ENCODE measurements at places on chromosomes 1 and 21. TPM values are rescaled to one million over a fixed set of nuclear protein-coding genes. Genes with fewer than 3 reads are reported as not detected.

Gene DPT
- not detected for total RNA-seq

Gene KRTAP20-4
- not detected for total RNA-seq

Gene SLC2A5
- total RNA-seq, result not detected

Gene DIPK1A
- total RNA-seq, result 20.8 TPM

Gene CD247
- 237 TPM for total RNA-seq

Gene SNAP47
- total RNA-seq, result 33.7 TPM

Gene OR2G6
- total RNA-seq, result not detected

Gene PGBD5
- total RNA-seq, result not detected

Gene NT5C1A
- total RNA-seq, result 2.8 TPM

Gene PKP1
- not detected for total RNA-seq

Gene AMY1B
- total RNA-seq, result not detected

DNA sequence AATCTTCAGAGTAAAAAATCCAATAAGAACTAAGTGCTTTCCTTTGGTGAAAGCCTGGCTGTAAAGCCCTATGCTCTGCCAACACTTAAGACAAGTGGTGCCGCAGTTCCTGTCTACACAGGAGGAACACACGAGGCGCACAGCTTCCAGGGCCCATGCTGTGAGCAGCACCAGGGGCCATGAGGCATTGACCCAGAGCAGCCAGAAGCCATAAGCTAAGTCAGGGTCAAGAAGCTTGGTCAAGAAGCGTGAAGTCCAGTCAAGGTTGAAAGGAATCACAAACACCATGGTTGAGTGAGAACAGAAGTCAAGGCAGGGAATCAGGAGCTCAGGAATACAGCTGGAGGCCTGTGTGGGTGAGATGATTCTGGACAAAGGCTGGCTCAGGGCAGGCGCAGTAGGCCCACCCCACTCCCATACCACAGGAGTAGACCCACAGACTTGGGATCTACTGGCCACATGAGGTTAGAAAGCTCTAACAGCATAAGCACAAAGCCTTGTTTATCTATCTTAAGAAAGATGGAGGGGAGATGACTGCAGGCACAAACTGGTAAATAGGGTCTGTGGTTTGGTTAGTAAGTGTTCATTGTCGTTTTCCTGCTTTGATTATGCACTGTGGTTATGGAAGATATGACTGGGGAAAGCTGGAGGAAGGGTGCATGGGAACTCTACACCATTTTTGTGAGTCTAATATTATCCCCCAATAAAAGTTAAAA lies 42.9 kb upstream of the RCAN3 start:
- no peaks in the 10 kb centered on the region for H3K27me3 ChIP-seq
- H3K4me1 ChIP-seq, result peaks cover 8% of the 10 kb centered on the region
- DNase-seq, result no peak
- no peak overlapping the region for H3K4me3 ChIP-seq

GRCh38 chr1:200304171-200304570 lies 105.7 kb downstream of the ZNF281 start:
- no peaks in the 10 kb centered on the region for H3K36me3 ChIP-seq
- no peak for DNase-seq
- H3K4me1 ChIP-seq, result peaks cover 26% of the 10 kb centered on the region
- no peak overlapping the region for H3K27ac ChIP-seq
- no peak overlapping the region for H3K4me3 ChIP-seq
- peaks cover 10% of the 10 kb centered on the region for H3K27me3 ChIP-seq

- no peaks in the 10 kb centered on the region for H3K27me3 ChIP-seq
- H3K4me1 ChIP-seq, result peaks cover 31% of the 10 kb centered on the region
- H3K4me3 ChIP-seq, result no peak overlapping the region
- no peak overlapping the region for H3K27ac ChIP-seq
Measured at GRCh38 chr1:30965924-30966599, 57.5 kb upstream of the SDC3 start.

GRCh38 chr1:153805886-153806719 lies 30.9 kb downstream of the SLC27A3 start:
- H3K27ac ChIP-seq, result peak overlapping the region; percentile 79
- peaks cover 26% of the 10 kb centered on the region for H3K4me1 ChIP-seq
- no peaks in the 10 kb centered on the region for H3K27me3 ChIP-seq
- DNase-seq, result no peak
- peak overlapping the region; percentile 12 for H3K4me3 ChIP-seq
- peaks cover 34% of the 10 kb centered on the region for H3K36me3 ChIP-seq

- no peak overlapping the region for H3K27ac ChIP-seq
- no peak for DNase-seq
- no peak overlapping the region for H3K4me3 ChIP-seq
- H3K36me3 ChIP-seq, result peaks cover 9% of the 10 kb centered on the region
Measured at GRCh38 chr21:34642211-34643075, 26.4 kb upstream of the CLIC6 start.

GRCh38 chr1:161420763-161421455 lies 53.2 kb upstream of the CFAP126 start:
- H3K4me3 ChIP-seq, result no peak overlapping the region
- no peak overlapping the region for H3K27ac ChIP-seq

- no peaks in the 10 kb centered on the region for H3K4me1 ChIP-seq
- DNase-seq, result no peak
- H3K36me3 ChIP-seq, result no peaks in the 10 kb centered on the region
- H3K4me3 ChIP-seq, result no peak overlapping the region
- no peak overlapping the region for H3K27ac ChIP-seq
- H3K27me3 ChIP-seq, result peaks cover 15% of the 10 kb centered on the region
Measured at GRCh38 chr1:19035377-19036040, 79.0 kb upstream of the IFFO2 start.

DNA sequence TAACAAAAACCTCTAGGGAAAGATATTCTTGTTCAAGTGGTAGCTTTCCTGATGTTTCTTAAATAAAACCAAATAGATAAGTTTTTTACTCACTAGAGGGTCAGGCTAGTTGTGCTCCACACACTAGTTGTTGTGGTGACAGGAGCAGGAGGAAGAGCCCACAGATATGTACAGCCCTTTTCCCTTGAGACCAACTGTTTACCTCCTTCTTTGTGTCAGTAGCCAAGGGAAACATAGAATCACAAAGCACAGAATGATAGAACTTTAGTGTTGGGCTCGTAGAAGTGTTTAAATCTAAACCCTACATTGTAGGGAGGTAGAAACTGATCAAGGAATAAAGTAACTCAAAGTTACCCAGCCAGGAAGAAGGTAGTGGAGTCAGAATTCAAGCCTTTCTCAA lies 309.0 kb downstream of the CTH start:
- no peaks in the 10 kb centered on the region for H3K4me1 ChIP-seq
- no peak for DNase-seq
- no peak overlapping the region for H3K27ac ChIP-seq
- no peaks in the 10 kb centered on the region for H3K27me3 ChIP-seq
- H3K36me3 ChIP-seq, result no peaks in the 10 kb centered on the region

DNA sequence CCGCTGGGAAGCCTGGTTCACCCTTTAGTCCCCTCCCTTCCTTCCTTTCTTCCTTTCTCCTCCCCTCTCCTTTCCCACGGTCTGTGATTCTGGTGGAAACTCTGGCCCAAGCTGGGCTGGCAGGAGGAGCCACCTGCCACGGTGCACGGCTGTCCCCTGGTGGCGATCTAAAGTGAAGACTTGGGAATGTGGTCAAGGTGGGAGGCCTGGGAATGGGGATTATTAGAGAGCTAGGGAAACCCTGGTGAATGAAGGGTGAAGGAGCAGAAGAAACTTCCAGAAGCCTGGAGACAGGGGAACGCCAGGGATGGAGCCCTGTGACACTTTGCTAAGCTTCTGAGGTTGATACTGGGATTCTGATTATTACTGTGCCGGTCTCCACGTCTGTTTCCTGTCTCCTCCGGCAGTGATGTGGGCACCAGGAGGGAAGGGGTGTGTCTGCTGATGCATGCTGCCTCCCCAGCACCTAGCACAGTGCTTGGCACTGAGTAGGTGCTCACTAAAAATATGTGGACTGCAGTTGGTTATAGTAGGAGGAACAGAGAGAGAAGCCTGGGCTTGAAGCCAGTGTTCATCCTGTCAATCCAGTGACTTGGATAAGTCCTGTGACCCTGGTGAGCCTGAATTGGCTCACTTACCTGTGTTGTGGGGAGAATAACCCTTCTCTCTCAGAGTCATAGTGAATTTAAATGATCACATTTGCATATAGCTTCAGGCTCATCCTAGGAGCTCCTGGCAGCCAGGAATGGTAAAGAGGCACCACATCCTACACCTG lies 71.2 kb upstream of the NBPF3 start:
- no peaks in the 10 kb centered on the region for H3K27me3 ChIP-seq
- H3K36me3 ChIP-seq, result no peaks in the 10 kb centered on the region
- DNase-seq, result no peak
- H3K27ac ChIP-seq, result no peak overlapping the region

DNA sequence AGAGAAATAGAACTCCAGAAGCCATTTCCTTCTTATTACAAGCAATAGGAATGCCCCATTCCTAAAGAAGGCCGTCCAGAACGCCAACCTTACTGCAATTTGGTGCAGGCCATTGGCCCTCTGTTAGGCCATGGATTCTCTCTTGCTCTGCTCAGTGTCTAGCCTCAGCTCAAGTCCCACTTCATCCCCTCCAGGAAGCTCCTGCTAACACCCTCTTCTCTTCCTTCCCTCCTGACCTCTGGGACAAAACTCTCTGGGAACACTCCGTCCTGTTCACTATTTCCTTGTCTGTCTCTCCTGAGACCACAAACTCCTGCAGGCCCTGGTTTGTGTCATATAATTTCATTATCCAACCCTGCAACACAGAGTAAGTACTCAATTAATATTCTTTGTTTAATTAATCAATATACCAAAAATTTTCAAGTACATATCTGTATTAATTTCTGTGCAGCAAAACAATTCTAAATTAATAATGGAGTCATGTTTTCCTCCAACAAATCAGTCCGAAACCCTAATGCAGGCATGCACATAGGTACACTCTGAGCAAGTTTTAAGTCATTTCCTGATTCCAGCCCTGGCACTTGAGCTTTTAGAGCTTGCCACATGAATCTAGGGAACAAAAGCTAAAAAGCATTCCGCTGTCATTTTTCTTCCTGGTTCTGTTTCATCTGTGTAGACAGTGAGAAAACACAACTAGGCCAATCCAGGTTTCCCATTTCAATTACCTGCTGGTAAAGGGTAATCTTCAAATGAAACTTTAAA lies 245.3 kb downstream of the SETD4 start:
- DNase-seq, result no peak
- H3K36me3 ChIP-seq, result no peaks in the 10 kb centered on the region
- no peak overlapping the region for H3K4me3 ChIP-seq
- H3K27ac ChIP-seq, result no peak overlapping the region
- no peaks in the 10 kb centered on the region for H3K4me1 ChIP-seq
- peaks cover 4% of the 10 kb centered on the region for H3K27me3 ChIP-seq

GRCh38 chr1:229819091-229819490 lies 193.0 kb downstream of the URB2 start:
- H3K36me3 ChIP-seq, result no peaks in the 10 kb centered on the region
- peaks cover 15% of the 10 kb centered on the region for H3K27me3 ChIP-seq
- H3K27ac ChIP-seq, result no peak overlapping the region
- no peaks in the 10 kb centered on the region for H3K4me1 ChIP-seq
- DNase-seq, result no peak

DNA sequence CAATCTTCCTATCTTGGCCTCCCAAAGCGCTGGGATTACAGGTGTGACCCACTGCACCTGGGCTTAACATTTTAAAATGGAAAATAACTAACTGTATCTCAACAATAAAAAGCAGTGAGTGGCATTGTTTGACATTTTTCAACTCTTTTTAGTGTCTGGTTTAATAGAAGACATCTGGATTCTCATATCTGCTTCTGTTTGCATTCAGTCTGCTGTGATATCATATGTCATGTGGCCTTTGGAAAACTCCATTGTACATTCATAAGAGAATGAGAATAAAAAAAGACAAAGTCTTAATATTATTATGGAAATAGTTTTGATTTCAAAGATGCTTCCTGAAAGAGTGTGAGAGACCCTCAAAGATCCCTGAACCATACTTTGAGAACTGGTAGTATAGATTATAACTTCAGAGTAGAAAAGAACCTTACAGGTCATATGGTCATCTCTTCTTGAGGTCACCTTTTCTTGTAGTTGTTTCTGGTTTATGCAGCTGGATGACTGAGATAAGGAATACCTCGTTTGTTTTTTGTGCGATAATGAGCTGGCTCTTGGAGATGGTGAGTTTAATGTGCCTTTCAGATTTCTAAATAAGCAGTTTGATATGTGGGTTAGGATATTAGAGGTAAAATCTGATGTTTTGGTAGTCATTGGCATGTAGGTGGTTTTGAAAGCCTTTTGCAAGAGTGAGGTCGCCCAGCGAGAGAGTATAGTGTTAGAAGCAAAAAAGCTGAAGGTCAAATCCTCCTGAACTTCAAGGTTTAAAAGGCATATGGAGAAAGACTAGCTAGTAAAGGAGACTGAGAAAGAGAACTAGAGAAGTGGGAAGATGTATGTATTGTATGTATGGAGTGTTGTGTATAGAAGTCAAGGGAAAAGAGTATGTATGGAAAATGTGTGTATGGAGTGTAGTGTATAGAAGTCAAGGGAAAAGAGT lies 17.2 kb downstream of the CEP350 start:
- no peak overlapping the region for H3K4me3 ChIP-seq
- H3K36me3 ChIP-seq, result peaks cover 15% of the 10 kb centered on the region
- H3K27ac ChIP-seq, result no peak overlapping the region
- H3K27me3 ChIP-seq, result no peaks in the 10 kb centered on the region

DNA sequence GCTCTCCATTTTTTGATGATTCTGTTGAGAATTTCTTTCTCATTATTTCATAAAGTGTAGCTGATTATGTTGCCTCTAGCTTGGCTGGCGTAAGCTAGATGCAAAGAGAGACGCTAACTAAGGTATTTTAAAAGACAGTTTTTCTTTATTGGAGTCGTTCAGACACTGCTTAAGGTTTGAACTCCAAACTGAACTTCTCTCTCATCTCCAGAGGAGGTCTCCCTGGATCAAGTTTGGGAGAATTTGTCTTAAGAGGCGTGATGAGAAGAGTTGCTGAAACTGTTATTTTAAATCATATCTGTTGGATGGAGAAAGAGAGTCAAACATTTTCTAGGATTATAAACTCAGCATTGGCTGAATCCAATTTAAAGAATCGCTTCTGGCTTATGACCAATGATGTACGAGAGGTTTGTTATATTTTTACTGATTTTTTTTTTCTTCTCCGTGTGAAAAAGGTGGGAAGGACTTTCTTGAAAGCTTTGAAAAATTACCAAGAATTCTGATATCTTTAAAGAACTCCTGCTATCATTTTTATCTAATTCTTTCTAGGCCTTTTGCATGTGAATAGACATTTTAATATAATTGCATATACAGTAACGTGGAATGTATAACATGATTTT lies 34.0 kb downstream of the MAP3K7CL start:
- H3K27ac ChIP-seq, result no peak overlapping the region
- H3K36me3 ChIP-seq, result peaks cover 6% of the 10 kb centered on the region
- no peak for DNase-seq
- H3K4me1 ChIP-seq, result peaks cover 7% of the 10 kb centered on the region

- peaks cover 39% of the 10 kb centered on the region for H3K27me3 ChIP-seq
- no peak overlapping the region for H3K4me3 ChIP-seq
- H3K4me1 ChIP-seq, result no peaks in the 10 kb centered on the region
- no peaks in the 10 kb centered on the region for H3K36me3 ChIP-seq
- H3K27ac ChIP-seq, result no peak overlapping the region
Measured at GRCh38 chr1:14599800-14600199, 1.3 kb downstream of the KAZN start.

- no peaks in the 10 kb centered on the region for H3K36me3 ChIP-seq
- H3K4me1 ChIP-seq, result no peaks in the 10 kb centered on the region
- peaks cover 11% of the 10 kb centered on the region for H3K27me3 ChIP-seq
- H3K4me3 ChIP-seq, result no peak overlapping the region
- no peak overlapping the region for H3K27ac ChIP-seq
Measured at GRCh38 chr1:15186846-15187151, 33.3 kb downstream of the TMEM51 start.

GRCh38 chr1:214029796-214030195 lies 42.0 kb downstream of the PROX1 start:
- no peak for DNase-seq
- peaks cover 5% of the 10 kb centered on the region for H3K27me3 ChIP-seq
- H3K36me3 ChIP-seq, result no peaks in the 10 kb centered on the region
- H3K27ac ChIP-seq, result no peak overlapping the region
- no peak overlapping the region for H3K4me3 ChIP-seq
